Stimulated activated naive CD8-positive, alpha-beta T cell treated with anti-CD3 and anti-CD28 coated beads, Interleukin-15, amount 100 ng/mL, for 72 hours (primary cell): ENCODE measurements at places on chromosomes 12 and 14.

DNA sequence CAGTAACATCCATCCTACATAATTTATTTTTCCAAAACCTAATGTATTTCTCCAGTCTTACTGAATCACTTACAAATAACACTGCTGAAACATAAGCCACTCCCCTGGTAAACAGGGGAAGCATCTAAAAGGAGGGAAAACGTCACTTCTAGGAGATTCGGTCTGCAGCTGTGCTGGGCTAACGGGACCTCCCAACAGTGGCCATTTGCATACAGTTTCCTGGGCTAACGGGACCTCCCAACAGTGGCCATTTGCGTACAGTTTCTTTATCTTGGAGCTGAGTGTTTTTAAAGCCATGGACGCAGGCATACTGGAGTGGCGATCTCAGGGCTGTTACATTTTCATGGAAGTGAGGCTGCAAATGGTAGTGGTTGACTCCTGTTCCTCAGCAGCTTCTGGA is 242.9 kb downstream of the TMEM132D start:
- no peak for DNase-seq

DNA sequence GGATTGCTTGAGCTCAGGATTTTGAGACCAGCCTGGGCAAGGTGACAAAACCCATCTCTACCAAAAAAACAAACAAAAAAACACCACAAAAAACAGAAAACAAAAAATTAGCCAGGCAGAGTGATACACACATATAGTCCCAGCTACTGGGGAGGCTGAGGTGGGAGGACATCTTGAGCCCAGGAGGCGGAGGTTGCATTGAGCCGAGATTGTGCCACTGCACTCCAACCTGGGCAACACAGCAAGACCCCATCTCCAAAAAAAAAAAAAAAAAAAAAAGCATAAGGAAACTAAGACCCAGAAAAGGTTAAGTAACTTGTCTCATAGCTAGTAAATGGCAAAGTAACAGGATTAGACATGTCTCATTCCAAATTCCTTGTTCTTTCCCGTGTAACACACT is 56.3 kb upstream of the PSMA6 start:
- no peak for DNase-seq

- DNase-seq = no peak
Measured at GRCh38 chr12:23008623-23009022, 383.7 kb downstream of the ETNK1 start.

GRCh38 chr12:69897744-69898143 is 72.7 kb downstream of the MYRFL start:
- DNase-seq = no peak

GRCh38 chr12:1252758-1253157 is 261.7 kb downstream of the ERC1 start:
- DNase-seq = no peak

DNA sequence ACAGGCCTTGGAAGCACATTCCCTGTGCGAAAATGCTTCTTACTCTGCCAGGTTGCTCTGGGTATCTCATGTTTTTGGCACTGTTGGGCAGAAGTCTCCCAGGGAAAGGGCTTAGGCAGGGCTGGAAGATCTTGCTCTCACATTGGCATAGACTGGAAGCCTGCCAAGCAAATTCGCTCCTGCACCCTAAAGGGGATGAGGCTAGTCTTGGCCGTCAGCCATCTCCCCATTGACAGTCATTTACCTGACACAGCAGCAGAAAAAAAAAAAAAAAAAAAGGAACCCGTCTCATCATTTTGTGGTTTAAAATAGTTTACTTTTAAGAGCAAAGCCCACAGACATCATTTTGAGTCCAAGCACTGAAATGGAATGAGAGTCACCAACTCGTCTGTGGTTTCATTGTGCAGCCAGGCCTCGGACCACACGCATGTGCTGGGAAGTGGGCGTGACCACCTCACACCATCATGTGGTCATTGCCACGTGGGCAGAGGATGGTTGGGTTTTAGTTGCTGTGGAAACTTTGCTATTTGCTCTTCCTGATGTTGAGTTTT is 84.8 kb downstream of the NRXN3 start:
- peak; percentile 54 for DNase-seq

DNA sequence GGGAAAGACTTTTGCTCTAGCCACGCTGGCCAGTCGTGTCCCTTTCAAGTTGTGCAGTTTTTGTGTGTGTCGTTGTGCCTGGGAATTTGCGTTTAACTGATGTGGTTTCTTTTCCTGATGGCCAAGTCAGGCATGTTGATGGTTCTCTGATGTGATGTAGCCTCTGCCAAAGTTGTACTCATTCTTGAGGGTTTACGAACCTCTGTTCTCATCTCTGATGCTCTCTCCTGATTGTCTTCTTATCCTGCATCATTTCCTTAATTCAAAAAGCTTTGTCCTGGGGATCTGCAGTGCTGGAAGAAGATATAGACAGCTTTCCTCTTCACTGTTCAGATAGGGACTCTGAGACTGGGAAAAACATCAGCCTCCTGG is 25.4 kb downstream of the CD9 start:
- no peak for DNase-seq

DNA sequence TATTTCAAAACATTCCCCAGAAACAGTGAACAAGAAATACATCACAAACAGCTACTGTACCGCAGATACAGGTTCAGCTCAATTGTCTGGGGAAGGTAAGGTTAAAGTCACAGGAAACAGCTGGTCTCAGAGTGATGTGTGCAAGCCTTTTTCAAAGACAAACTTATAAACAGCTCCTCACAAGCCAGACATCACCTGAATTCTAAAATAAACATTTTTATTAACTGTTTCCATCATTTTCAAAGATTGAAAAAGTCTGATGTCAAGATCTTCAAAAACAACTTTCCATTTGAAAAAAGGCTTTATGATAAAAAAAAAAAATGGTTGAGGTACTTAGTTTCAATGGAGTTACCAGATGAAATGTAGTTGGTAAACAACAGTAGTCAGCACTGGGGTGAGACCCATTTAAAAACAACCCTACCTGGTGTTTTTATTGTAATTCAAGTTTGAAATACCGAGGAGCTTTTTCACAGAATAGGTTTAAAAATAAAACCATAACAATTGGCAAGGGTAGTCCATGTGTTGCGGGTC is 4.0 kb downstream of the BTG1 start:
- no peak for DNase-seq

GRCh38 chr14:67045440-67045839 is 143.8 kb upstream of the GARIN2 start:
- no peak for DNase-seq

- DNase-seq = no peak
Measured at GRCh38 chr14:77470224-77470870, 12.5 kb downstream of the AHSA1 start.

DNA sequence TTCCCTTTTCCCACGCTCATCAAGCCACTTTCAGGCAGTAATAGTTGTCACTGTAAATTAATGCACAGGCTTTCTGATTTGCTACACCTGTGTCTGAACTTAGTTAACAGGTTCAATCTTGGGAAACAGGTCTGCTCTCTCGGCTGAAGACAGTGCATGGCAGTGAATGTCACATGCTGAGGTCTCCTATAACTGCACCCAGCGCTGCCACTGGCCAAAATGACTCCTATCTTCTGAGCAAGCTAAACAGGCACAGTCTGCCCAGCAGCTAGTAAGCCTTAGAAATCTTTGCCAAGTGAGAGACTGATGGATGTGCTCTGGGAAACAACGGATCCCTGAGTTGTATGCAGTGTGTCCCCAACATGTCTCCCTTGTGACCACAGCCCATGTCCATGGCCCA is 25.2 kb upstream of the FOXN3 start:
- DNase-seq = no peak

DNA sequence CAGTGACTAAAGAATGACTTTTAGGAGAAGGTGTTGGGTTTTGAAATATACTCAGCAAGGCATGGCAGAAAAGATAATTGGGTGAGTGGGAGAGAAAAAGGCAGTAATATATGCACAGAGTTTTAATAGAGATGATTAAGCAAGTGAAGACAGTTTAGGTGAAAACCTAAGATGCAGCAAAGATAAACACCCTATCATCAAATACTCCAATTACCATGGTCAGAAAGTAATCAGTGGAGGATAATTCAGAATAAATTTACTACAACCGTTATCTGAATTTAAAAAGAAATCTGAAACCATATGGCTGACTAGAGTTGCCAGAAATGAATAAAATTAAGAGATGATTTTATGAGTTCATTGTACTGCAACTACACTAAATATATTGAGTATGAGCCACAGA is 26.8 kb downstream of the NAA30 start:
- no peak for DNase-seq

- no peak for DNase-seq
Measured at GRCh38 chr12:16884056-16884455, 278.1 kb upstream of the LMO3 start.

GRCh38 chr12:95859344-95859816 is 628 bp downstream of the SNRPF start:
- peak; percentile 24 for DNase-seq

DNA sequence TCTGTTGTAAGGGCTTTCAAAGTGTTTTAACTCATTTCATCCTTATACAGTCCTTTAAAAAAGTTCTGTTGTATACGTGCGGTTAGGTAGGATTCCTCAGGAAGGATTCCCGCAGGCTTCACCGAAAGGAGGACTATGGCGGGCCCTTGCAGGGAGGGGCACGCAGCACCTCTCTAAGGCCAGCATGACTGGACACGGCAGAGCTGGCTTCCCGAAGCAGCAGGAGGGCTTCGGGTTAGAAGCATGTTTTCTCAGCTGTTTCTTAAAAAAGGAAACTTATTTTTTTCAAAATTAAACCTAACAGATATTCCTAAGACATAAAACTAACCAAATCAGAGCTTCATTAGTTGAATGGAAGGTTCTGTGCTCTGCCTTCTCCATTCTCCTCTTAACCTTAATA is 21.3 kb downstream of the IQSEC3 start:
- no peak for DNase-seq

DNA sequence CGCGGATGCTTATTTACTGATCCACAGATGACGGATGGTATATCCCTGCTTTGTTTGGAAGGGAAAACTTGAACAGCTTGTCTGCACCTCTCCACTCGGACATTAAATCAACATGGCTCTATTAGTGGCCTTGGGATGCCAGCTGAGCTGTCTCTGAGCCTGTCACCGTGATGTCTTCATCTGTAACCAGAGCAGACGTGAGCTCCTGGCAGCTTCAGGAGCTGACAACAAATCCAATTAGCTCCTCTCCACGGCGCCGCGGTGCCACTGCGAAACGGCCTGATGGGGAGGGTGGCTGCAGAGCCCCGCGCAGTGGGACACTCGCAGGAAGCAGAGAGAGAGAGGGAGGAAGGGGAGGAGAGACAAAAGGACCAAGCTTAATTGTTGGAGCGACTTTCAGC is 112.3 kb downstream of the PAPOLA start:
- DNase-seq = no peak

GRCh38 chr14:23284654-23285529 is 1.0 kb downstream of the HOMEZ start:
- DNase-seq = no peak

- DNase-seq = no peak
Measured at GRCh38 chr12:106145539-106146447, 7.0 kb upstream of the NUAK1 start.

DNA sequence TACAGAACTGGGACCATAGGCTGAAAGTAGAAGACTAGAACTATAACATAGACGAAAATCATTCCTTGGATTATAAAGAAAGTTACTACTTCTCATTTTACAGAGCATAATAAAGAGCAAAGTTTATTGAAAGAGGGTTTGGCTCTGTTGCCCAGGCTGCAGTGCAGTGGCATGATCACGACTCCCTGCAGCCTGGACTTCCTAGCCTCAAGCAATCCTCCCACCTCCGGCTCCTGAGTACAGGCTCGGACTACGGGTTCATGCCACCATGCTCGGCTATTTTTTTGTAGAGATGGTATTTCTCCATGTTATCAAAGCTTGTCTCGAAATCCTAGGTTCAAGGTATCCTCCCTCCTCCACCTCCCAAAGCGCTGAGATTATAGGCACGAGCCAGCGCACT is 190.1 kb upstream of the FOXG1 start:
- DNase-seq = no peak
